ENCODE measurements at places on chromosomes 3 and 15. TPM values are rescaled to one million over a fixed set of nuclear protein-coding genes. Genes with fewer than 3 reads are reported as not detected.

DNA sequence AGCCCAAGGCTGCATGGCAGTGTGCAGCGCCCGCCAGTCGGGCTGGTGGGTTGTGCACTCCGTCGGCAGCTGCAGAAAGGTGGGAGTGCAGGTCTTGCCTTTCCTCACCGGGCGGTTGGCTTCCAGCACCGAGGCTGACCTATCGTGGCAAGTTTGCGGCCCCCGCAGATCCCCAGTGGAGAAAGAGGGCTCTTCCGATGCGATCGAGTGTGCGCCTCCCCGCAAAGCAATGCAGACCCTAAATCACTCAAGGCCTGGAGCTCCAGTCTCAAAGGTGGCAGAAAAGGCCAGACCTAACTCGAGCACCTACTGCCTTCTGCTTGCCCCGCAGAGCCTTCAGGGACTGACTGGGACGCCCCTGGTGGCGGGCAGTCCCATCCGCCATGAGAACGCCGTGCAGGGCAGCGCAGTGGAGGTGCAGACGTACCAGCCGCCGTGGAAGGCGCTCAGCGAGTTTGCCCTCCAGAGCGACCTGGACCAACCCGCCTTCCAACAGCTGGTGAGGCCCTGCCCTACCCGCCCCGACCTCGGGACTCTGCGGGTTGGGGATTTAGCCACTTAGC is 4.3 kb downstream of the ISL2 start:
- DNase-seq: peak; percentile 62

The CHRFAM7A gene
- total RNA-seq: 2.7 TPM

The IDH2 gene
- total RNA-seq: 260 TPM

The CYP11A1 gene
- not detected for total RNA-seq

DNA sequence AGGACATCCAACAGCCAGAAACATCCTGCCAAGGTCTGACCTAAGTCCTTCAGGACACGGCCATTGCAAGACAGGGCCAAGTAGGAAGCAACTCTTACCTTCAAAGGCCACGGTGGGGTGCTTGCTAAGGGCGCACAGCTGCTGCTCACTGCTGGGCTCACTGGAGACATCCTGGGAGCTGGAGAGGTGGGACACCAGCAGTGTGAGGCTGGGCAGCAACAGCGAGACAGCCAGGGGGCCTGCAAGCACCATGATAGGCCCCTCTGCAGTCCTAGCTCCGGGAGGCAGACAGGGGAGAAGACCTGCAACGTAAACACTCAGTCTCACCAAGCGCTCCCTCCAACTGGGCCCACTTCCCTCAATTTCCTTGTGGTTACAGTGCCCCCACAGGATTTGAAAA is 79.2 kb downstream of the SEMA5B start:
- DNase-seq: no peak

- DNase-seq: no peak
Measured at GRCh38 chr15:73034221-73034620, 18.0 kb upstream of the NEO1 start.

- DNase-seq: no peak
Measured at GRCh38 chr3:156334841-156335545, 214.6 kb downstream of the KCNAB1 start.

GRCh38 chr3:10438902-10439610 is 66.3 kb downstream of the ATP2B2 start:
- DNase-seq: no peak

The ACSBG1 gene
- 0.25 TPM for total RNA-seq

The CIB2 gene
- total RNA-seq: 1.5 TPM

The BNC1 gene
- total RNA-seq: not detected

Measured in activated naive CD8-positive, alpha-beta T cell treated with anti-CD3 and anti-CD28 coated beads, Interleukin-2, amount 10 ng/mL, durations not matched to agents 7 days and 5 days (primary cell).